ENCODE measurements at places on chromosomes 2 and 18.

DNA sequence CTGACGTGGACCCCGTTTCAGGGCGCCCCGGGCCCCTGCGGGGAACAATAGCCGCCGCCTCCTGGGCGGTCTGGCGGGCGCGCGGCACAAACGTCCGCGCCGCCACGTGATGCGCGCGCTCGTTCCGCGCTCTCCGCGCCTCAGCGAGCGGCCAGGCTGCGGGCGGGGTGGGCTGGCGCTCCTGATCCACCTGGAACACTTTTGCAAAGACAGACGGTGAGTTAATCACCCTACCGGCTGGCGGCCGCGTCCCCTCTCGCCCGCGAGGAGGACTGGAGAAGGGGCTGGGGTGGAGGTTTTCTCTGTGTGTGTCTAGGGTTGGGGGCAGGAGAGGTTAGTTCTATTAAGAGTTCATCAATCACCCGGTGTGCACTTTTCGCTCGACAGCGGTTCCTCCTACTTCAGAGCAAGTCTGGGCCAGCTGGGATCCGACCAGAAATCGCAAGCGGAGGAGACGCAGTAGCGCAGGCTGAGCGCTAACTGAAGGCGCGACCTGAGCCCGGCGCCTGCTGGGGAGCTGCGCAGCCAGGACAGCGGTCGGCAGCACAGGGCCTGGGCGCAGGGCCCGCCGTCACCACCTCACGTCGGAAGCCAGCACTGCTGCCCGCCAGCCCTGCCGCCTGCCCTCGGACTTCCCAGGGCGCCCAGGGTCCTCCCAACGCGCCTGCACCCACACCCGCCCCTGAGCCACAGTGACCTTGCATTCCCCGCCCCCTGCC, 10.3 kb upstream of the HOXD1 start:
- no peak for DNase-seq

DNA sequence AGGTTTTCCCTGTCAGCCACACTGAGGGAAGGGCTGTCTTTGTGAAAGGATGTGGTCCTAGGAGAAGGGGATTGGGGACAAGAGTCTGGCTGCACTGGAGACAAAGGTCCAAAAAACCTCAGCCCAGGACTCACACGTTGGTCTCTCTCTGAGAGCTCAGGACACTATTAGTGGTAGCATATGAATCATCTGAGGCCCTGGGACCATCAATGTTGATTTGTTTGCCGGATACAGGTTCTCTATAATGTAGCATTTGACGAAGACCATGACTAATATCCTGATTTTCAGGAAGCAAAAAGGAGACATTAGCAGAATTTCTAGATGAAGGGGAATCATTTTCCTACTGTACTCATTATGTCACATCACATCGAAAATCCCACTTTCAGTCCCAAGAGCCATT, 22.2 kb upstream of the DNAH6 start:
- no peak for DNase-seq

DNA sequence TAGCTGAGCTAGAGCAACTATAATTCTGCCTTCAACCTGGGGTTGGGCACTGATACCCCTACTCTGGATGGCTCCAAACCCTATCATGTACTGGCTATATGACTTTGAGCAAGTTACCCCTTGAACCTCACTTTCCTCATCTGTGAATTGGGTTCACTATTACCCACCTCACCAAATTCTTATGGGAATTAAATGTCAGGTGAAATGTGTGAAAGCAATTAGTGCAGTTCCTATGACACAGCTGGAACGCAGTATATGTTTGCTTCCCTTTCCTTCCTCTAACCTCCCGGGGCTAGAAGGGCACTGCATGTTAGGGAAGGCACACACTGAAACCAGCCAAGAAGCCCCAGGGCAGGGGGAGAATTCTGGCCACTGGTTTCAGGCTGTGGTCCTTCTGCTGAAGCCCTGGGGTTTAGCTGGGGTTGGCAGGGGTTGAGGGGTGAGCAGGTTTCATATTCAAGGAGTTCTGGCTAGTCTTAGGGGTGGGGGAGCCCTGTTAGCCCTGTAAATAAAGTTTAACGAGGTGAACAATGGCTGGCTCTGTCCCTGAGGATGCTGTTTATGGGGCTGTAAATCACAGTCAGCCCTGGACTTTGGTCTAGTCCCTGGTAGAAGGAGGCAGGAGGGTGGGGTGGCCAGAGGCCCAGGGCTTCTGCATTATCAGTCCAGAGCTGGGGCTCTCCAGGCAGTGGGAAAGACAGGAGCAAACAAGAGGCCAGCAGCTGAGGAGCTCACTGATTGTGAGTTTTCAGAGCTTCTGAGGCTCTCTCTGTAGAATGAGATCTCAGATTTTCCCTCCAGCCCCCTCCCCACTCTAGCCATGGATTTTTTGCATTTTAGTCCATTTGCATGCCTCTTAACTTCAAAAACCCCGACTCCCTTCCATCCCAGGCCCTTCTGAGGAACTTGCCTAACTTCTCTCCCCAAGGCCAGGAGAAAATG, 8.0 kb downstream of the PKDCC start:
- no peak for DNase-seq

DNA sequence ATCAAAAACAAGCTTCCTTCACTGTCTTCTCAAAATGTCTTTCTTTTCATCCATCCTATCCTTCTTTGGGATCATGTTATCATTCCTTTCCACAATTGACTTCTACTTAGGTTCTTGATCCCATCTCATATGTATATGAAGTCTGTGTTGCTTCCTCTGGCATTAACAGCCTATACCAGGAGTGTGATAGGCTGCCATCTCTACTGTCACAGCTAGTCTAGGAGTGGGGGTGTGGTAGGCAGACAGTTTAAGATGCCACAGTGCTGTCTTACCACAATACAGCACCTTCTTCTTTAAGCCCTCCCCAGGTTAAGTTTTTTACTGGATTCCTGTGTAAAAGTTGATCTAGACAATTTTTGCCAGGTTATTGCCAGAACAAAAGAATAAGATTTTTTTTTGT, 3.7 kb upstream of the HTR2B start:
- DNase-seq = no peak

GRCh38 chr2:147137711-147138110, 707.1 kb upstream of the ACVR2A start:
- no peak for DNase-seq

DNA sequence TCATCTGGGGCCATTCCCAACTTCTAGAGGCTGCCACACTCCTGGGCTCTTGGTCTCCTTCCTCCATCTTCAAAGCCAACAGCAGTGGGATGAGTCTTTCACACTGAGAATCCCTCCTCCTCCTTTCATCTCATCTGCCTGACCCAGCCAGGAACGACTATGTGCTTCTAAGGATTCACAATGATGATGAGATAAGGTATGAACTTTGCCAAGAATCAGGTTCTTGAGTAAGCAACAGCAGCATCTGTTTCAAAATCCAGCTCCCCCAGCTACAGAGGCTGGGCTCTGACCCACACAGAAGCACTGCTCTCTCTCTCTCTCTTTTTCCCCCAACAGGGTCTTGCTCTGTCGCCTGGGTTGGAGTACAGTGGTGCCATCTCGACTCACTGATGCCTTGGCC, 46.4 kb downstream of the TIMM21 start:
- DNase-seq = no peak

GRCh38 chr2:147076634-147077033, 768.2 kb upstream of the ACVR2A start:
- no peak for DNase-seq

DNA sequence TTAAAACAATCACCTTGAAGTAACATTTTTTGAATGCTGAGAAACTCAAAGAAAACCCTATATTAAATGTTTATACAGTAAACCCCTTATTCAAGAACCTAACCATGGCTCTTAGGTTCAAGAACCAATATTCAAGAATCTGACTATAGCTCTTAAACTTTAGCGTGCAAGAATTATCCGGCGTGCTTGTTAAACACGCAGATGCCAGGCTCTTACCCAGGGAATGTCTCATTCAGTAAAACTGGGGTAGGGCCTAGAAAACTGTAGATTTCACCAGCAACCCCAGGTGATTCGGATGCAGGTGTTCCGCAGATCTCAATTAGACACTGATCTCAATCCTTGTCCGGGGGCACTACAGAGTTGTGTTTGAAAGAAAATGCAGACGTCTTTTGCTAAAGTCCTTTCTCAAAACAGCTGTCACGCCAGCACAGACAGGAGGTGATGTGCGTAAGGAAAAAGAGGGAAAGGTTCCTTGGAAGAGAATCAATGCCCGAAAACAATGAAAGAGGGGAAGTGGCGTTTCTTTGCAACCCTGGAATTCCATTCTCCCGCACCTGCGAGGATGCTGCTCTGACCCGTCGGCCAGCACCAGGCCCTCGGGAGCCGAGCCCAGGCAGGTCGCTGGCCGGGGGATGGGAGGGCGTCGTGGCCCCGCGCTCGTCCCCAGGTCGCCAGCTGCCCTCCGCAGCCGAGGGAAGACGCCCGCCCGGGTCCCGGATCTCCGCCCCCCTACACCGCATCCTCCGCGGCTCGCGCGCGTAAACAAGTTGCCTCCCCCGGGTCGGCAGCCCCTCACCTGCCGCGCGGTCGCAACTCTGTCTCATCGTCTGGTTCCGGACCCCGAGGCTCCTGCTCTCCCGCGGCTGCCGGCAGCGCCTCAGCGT, 851 bp downstream of the EIF2AK3 start:
- peak; percentile 30 for DNase-seq

- DNase-seq = no peak
Observed at GRCh38 chr2:188596054-188596453, 304.4 kb downstream of the GULP1 start.

- DNase-seq = no peak
Observed at GRCh38 chr18:79438089-79438897, 42.6 kb downstream of the NFATC1 start.

DNA sequence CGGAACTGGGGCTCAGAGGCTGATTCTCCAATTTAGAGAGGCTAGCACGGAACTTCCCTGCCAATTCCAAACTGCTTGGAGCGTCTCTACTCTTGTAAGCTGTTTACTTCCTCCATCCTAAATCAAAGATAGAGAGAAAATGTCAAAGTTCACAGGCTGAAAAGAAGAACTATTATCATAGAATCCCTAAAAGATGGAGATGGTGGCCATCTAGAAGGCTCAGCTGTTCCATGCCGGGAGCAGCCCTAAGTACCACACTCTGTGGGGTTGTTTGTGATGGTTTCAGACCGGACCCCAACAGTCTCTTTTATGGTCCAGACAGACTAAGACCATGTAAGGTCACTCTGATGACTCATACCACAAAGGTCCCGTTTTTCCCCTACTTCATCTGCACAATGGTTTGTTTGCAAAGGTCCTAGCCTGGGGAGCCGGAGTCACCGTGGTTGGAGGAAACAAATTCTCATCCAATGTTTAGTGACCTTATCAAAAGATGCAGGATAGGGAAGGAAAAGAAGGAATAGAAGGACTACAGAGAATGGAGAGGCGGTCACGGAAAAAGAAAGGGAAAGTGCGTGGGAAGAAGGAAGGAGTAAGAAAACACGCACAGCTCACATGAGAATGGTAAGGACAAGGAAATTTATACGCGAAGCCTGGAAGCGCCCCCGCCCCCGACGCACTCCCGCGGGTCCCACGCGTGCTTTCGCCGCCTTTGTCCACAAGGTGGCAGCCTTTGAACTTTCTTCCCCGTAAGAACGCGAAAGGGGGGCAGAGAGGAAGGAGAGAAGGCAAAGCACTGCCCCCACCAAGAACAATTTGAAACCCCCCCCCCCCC, 453 bp upstream of the ANTXR1 start:
- DNase-seq = peak; percentile 33

- DNase-seq = no peak
Observed at GRCh38 chr2:172373076-172373475, 54.3 kb upstream of the ITGA6 start.

GRCh38 chr18:49031511-49032188, 80.9 kb upstream of the SMAD7 start:
- no peak for DNase-seq

- peak; percentile 26 for DNase-seq
Observed at GRCh38 chr2:134411828-134412638, 158.2 kb downstream of the MGAT5 start.

DNA sequence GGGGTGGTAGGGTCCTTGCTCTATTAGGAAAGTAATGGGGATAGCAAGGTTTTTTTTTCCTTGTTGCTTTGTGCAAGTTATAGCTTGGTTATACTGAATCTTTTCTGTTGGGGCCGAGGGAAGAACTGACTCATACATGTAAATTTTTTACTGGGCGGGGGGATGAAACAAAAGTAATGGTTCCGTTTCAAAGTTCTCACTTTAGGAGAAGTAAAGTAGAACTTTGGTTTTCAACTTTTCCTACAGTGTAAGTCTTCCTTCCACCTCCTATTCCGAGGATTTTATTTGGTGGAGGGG, 1.1 kb downstream of the AFTPH start:
- DNase-seq = no peak

GRCh38 chr2:194424683-194425209, 1232.3 kb upstream of the SLC39A10 start:
- no peak for DNase-seq

DNA sequence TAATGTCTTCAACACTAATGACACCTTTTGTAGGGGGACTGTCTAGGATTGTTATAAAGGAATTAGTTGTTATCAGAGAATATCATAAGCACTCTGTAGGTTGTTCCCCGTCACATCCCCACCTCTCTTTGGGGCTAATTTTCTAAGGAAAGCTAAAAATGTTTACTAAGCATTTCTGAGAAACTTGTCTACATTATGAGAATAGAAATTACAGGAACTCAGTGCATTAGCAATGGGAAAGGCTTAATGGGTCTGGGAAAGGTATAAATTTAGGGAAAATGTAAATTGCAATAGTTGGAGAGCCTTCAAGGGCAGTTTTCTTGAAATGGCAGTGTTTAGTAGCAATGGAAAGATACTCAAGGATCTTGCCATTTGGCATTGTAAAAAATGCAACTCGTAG, 257.2 kb upstream of the NRP2 start:
- no peak for DNase-seq

- no peak for DNase-seq
Observed at GRCh38 chr2:182949572-182950189, 83.2 kb upstream of the FRZB start.

DNA sequence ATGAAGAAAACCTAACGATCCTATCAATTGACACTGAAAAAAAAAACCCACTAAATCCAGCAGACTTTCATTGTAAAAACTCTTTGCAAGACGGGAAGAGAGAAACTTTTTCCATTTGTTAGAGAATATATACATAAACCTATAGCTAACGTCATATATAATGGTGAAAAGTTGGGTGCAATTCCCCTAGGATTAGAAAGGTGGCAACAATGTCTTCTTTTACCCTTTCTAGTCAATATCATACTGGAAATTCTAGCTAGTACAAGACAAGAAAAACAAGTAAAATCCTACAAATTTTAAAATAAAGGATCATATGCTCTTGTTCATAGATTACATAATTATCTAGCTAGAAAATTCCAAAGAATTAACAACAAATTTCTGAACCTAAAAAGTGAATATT, 1596.5 kb upstream of the LRRTM1 start:
- no peak for DNase-seq

DNA sequence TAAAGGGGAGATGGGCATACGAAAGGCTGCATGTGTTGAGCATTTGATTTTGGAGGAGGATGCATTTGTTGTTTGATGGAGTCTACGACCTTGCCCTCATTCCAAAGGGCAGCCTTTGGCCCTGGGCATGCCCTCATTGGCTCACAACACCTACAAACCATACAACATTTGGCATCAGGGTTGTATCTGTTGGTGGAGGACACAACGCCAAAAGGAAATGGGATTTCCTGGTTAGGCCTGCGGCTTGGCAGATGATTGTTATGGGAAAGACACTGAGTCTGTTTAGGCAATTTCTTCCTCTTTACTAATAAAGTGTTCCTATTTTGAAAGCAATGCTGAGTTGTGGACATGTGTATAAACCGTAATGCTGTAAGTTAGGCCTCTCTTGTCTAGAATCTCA, 246.9 kb downstream of the LDLRAD4 start:
- DNase-seq = no peak
